ENCODE measurements at places on chromosomes 7 and 10.

- DNase-seq = no peak
Observed at GRCh38 chr10:125802131-125802530, 20.9 kb downstream of the UROS start.

DNA sequence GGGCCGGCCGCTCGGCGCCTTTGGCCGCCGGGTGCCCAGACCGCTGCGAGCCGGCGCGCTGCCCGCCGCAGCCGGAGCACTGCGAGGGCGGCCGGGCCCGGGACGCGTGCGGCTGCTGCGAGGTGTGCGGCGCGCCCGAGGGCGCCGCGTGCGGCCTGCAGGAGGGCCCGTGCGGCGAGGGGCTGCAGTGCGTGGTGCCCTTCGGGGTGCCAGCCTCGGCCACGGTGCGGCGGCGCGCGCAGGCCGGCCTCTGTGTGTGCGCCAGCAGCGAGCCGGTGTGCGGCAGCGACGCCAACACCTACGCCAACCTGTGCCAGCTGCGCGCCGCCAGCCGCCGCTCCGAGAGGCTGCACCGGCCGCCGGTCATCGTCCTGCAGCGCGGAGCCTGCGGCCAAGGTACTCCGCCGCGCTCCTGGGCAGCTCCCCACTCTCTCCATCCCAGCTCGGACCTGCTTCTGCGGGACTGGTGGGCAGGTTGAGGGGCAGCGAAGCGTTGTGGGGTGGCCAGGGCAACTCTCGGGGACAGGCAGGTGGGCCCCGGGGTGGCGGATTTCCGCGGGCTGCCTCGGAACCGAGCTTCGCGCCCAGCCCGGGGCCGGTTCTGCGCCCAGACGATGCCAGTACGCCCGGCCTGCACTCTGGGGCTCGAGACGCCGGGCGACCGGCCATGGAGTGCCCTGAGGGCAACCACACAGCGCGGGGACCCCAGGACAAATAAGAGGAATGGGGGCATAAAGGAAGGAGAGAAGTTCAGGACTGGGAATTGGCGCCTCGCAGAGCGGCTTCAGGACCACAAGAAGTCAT, 578 bp downstream of the HTRA1 start:
- DNase-seq = no peak

DNA sequence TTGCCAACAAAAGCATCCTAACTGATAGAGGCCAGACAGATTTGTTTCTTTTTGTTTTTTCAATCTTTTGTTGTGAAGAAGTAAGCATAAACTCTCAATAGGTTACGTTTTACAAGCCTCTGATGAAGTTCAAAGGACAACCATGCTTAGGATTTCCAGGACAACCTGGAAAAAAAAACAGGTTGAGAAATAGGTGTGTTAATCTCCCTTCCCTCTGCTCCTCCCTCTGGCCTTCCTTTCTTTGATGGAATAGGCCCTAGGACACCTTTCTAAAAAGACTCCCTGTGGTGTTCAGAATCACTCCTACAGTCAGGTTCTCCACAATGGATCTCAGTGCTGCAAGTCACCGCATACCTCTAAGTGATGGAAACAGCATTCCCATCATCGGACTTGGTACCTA, at the start of gene AKR1D1:
Gene AKR1D1 (plus strand): TSS at position 264 of the 400 bp plus-strand sequence. CDS start 60 bp downstream, at position 324.
- DNase-seq = no peak

- no peak for DNase-seq
Observed at GRCh38 chr10:80356989-80357850, 639 bp downstream of the DYDC2 start.

DNA sequence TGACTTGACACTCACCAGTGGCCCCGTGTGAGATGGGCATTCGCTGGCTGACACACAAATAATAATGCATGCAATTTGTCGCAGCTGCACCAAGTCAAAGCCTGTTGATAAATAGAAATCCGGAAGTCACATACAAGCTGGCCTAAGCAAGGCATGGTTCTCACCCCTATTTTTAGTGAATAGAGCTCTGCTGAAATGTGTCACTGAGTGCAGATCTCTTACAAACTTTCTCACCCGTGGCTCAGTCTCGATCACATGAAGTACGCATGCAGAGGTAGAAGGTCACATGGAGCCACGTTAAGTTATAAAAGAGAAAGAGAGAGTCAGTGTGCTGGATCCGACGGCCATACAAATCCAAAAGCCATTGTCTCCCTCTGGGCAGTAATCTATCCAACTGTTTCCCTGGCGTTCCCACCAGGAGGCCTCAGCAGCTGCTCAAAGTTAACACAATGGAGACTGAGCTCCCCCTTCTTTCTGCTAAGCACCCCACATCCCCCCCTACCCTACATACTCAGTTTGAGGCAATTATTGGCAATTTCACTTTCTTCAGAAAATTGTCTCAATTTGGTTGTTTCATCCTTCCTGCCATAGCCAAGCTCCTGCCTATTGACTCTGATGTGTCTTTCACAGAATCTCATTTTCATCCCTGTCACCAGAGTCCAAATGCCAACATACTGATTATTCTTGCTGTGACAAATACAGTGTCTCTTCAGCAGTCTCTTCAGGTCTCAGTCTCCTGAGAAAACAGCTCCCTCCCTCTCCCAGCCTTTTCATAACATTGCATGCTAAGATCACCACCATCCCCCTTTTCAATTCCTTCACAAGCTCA, 473.3 kb upstream of the NRP1 start:
- DNase-seq = no peak

DNA sequence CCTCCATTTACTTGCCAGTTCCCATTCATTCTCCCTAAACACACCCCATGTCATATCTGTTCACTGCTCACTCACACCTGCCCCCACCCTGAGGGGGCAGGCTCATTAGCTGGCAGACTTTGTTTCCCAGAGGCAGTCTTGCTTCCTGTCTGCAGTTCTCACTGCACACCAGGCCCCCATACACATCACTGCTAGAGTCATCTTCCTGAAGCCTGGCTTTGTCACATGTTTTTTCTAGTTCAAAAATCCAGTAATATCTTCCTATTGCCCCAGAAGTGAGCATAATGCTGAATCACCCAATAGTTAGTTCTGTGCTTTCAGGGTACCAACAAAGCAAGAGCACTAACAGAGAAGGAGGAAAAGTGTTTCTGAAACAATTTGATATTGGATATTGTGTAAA, 1.9 kb downstream of the LRRC72 start:
- DNase-seq = no peak

GRCh38 chr7:150862356-150862755, 10.0 kb downstream of the AOC1 start:
- DNase-seq = no peak

GRCh38 chr7:118657391-118658005, 433.0 kb downstream of the ANKRD7 start:
- no peak for DNase-seq

DNA sequence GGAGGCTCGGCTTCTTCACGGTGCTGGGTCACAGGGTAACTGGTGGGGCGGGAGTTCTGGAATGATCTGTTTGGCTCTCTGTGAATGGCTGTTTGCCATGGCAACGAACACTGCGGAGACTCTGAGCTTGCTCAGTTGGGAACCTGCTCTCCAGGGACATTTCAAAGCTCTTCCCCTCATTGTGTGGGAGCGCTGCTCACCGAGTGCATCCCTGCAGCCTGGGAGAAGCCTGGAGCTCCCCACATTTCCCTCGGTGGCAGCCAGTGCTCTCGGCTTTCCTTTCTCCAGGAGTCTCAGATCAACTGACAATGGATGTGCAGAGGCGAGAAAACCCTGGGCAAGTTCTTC, 57.6 kb upstream of the CACUL1 start:
- DNase-seq = no peak

DNA sequence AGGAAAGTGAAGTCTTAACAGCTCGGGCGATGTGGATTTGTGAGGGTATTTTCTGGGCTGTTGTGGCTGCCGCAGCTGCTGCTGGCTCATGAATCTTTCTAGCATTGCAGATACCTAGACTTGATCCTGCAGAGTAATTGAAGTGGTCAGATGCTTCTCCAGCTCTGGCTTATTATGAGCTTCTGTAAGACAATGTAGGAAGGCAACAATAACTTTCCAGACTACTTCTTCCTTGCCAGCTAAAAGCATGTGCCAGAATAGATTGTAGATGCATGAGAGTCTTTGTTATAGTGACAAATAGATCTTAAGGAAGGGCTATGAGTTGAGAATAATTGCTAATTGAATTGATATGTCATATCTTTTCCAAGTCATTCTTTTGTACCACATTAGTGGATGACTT, 461.4 kb upstream of the POT1 start:
- no peak for DNase-seq

GRCh38 chr10:13018171-13018570, 16.7 kb upstream of the CCDC3 start:
- DNase-seq = no peak
